ENCODE measurements at places on chromosomes 5 and 9. TPM values are rescaled to one million over a fixed set of nuclear protein-coding genes. Genes with fewer than 3 reads are reported as not detected.

PAPPA gene
- total RNA-seq, result 1.8 TPM

AQP7 gene
- total RNA-seq, result not detected

HAVCR2 gene
- total RNA-seq, result 0.15 TPM

PPP3R2 gene
- not detected for total RNA-seq

TAF11L13 gene
- not detected for total RNA-seq

MZB1 gene
- total RNA-seq, result 0.32 TPM

PCDHGB1 gene
- under 0.01 TPM for total RNA-seq

SPINK4 gene
- total RNA-seq, result not detected

CD180 gene
- not detected for total RNA-seq

ORM1 gene
- total RNA-seq, result not detected

PCA3 gene
- under 0.01 TPM for total RNA-seq

RFX3 gene
- 2.9 TPM for total RNA-seq

OR1J2 gene
- total RNA-seq, result not detected

KCNV2 gene
- total RNA-seq, result not detected

CATSPER3 gene
- not detected for total RNA-seq

LRRC70 gene
- total RNA-seq, result 27.7 TPM

BAAT gene
- total RNA-seq, result not detected

CDC20B gene
- total RNA-seq, result under 0.01 TPM

ISOC1 gene
- 28.0 TPM for total RNA-seq

FCN1 gene
- not detected for total RNA-seq

ELAVL2 gene
- not detected for total RNA-seq

CTNND2 gene
- not detected for total RNA-seq

GAS1 gene
- 0.76 TPM for total RNA-seq

CAMK2A gene
- under 0.01 TPM for total RNA-seq
